ENCODE measurements at places on chromosomes 4 and X.

DNA sequence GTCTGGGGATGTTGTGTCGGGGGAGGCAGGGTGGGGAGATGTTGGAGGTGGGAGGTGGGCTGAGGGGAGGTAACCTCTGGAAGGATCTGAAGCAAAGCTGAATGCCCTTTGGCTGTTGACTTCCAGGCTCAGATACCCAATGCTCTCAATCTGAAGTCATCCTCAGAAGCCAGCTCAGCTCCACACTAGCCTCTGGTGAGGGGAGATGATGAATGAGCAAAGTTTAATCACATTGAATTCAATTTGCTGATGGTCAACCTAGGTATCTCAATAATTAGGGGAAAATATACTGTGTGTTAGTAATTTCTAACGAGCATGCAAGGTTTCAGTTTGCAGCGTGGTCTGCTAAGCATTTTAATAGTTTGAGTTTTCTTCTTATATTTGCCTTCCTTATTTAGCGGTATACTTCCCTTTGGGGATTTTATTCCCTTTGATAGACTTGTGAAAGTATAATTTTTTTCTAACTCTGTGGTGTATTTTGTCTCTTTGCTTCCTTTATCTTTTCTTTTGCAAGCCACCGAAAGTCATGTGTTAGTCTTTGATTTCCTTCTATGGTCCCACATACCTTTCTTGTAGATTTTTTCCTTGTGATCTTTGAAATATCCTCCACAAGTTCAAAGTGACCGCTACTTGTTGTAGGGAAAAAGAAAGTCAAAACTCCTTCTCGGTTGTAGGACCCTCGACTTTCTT lies 146.3 kb upstream of the LEF1 start:
- no peak for DNase-seq

GRCh38 chr4:118712872-118713271 lies 27.7 kb downstream of the METTL14 start:
- DNase-seq, result no peak

DNA sequence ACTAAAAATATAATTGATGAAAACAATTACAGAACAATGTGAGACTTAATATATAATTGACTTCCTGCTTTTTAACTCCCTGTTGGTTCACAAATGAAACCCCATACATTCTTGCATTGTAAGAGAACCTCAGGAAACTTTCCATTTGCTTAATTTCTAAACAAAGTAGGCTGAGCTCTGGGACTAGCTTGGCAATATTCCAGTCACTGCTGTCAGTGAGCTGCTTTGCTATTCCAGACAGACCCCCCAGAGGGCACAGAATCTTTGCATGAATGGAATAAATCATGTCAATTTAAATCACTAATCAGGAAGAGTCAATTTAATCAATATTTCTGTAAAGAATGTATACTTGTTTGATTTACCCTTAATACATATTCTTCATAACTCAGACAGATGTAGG lies 110.6 kb downstream of the NEXMIF start:
- no peak for DNase-seq

- no peak for DNase-seq
These were observed 2.9 kb downstream of the PDGFRA start for GRCh38 chr4:54231768-54232688.

GRCh38 chr4:79864500-79865200 lies 208.4 kb downstream of the ANTXR2 start:
- DNase-seq, result no peak

All from stimulated activated CD8-positive, alpha-beta memory T cell treated with anti-CD3 and anti-CD28 coated beads, Interleukin-7, amount 100 ng/mL, for 1 hour (primary cell).